Stimulated activated CD4-positive, alpha-beta T cell treated with anti-CD3 and anti-CD28 coated beads, Interleukin-15, amount 100 ng/mL, for 24 hours (primary cell): ENCODE measurements at places on chromosomes 3 and 15.
A peak's percentile ranks its signal among the peaks of the same experiment; 100 is the strongest.

GRCh38 chr3:124669470-124669869, 60.8 kb upstream of the UMPS start:
- no peak for DNase-seq

DNA sequence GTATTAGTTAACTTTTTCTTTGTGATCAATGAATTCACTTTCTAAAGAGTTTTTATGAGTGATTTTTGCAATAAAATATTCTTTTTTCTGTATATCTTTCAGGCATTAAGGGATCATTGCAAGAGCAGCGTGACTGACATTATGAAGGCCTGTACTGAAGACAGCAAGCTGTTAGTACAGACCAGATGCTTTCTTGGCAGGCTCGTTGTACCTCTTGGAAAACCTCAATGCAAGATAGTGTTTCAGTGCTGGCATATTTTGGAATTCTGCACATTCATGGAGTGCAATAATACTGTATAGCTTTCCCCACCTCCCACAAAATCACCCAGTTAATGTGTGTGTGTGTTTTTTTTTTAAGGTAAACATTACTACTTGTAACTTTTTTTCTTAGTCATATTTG, 24.4 kb downstream of the SELENOT start:
- no peak for DNase-seq

- no peak for DNase-seq
Observed at GRCh38 chr3:87370007-87370406, 93.6 kb upstream of the POU1F1 start.

GRCh38 chr15:45199136-45199810, 11.5 kb upstream of the SHF start:
- DNase-seq, result peak; percentile 57

- DNase-seq, result no peak
Observed at GRCh38 chr3:190131329-190131728, 10.6 kb upstream of the P3H2 start.

- no peak for DNase-seq
Observed at GRCh38 chr3:33050071-33050653, 46.8 kb downstream of the GLB1 start.

DNA sequence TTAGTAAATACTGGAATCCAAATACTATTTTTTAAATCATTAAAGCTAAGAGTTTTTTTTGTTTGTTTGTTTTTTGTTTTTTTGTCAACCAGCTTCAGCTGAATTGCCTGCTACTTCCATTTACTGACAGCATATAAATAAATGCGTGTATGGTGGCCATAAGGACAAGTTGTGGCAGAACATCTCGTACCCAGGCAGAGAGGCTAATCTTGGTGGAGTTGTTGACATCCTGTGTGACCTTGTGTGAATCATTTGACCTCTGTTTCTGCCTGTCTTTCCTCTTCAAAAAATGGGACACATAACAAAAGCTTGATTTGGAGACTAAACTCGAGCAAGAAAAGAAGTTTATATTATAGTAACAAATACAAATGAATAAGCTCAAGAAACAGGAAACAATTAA, 734.2 kb downstream of the MCTP2 start:
- no peak for DNase-seq

DNA sequence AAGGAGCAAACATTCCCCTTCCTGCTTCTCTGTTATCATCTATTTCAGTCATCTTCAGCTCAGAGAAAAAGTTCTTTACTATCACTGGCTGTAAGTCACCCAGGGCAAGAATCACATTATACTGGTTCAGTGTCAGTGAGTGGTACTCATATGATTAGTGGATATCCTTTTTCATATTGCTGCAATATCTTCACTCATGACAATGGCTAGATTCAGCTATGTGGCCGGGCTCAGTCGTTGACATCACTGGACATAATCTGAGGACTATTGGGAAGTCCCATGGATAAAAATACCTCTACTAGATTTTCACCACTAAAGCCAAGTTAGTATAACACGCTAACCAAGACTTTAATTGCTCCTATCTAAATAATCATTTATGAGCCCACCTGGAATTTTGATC, 91.3 kb upstream of the UBE2E2 start:
- no peak for DNase-seq

DNA sequence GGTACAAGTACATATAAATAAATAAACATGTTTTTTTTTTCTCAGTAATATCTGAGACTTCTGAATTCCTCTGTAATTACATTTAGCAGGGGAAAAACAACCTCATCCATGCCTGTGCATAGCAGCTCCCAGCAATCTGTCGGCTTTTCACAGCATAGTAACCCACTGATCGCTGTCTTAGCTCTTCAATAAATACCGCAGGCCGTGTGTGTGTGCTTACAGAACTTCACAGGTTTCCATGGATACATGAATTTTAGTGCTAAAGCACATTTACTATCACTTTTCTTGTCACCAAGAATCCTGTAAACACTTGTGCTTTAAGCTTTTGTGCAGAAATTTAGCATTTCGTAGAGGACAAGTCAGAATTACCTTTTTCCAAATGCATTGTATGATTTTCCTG, 4.0 kb upstream of the PLAAT1 start:
- no peak for DNase-seq

GRCh38 chr3:55330355-55330754, 156.8 kb downstream of the WNT5A start:
- no peak for DNase-seq

GRCh38 chr15:31457631-31458526, 131.2 kb downstream of the KLF13 start:
- no peak for DNase-seq

DNA sequence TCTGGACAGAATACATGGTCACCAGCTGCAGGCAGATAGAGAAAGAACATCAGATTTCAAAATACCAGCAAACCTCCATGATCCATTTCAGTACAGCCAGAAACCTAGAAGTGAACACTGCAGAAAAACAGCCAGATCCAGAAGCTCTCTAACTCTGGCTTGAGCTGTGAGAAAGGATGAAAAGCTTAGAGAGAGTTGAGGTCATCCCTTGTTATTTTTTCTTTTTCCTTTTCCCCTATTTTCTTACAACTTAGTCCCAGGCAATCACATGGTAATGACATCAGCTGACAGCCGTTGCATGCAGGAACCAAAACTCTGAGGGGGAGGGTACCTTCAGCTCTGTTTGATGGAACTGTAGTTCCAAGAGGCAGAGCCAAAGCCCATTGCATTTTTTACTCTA, 113.2 kb downstream of the TCF12 start:
- DNase-seq, result no peak

GRCh38 chr3:32951410-32951811, at the start of gene CCR4:
CCR4 (plus strand) TSS chr3:32951644; CDS start chr3:32953423, 1,779 bp downstream.
- peak; percentile 70 for DNase-seq

DNA sequence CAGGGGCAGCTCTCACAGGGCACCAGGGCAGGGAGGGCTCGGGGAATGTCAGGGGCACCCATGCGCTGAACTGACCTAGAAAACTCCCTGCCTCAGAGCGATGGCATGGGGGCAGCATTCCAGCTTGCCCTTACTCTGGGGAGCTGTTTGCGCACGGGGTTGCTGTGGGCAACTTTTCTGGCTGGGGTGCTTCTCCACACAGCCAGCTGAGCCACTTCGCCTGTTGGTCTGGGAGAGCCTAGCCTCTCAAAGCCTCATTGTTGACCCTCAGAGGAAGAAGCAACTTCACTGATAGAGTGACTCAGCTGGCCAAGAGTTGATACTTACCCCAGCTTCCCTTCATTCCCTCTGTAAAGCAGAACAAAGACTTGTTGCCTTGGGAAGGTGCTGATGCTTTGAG, 42.6 kb upstream of the MRPS22 start:
- no peak for DNase-seq

DNA sequence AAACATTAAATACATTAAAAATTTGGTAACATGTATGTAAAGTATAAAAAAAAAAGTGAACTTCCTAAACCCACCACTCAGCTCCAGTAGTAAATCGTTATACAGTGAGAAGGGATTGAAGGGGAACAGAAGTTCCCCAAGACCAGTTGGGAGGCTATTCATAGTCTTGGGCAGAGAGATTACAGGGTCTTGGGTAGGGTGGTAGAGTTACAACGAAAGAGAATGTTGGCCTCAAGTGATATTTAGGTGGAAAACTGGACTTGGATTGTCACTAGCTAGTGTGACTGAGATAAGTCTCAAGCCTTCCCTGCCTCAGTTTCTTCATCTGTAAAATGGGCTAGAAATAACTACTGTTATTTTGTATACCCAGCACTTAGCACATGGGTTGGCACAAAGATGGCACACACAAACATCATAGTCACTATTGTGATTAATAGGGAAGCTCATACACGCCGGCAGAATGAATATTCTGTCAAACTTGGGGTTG, 431 bp upstream of the YEATS2 start:
- no peak for DNase-seq

- no peak for DNase-seq
Observed at GRCh38 chr3:171687064-171687463, 123.2 kb downstream of the PLD1 start.

GRCh38 chr3:177591379-177591778, 394.1 kb upstream of the TBL1XR1 start:
- DNase-seq, result peak; percentile 10

- no peak for DNase-seq
Observed at GRCh38 chr3:40877631-40878463, 321.5 kb upstream of the CTNNB1 start.

DNA sequence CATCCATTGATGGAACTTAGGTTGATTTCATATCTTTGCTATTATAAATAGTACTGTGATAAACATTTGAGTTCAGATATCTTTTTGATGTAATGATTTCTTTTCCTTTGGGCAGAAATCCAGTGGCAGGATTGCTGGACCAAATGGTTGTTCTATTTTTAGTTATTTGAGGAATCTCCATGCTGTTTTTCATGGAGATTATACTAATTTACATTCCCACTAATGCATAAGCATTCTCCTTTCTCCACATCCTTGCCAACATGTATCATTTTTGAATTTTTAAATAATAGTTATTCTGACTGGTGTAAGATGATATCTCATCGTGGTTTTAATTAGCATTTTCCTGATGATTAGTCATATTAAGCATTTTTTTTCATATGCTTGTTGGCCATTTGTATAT, 144.0 kb upstream of the SUCLG2 start:
- DNase-seq, result no peak

- DNase-seq, result no peak
Observed at GRCh38 chr15:38991126-38991525, 426.5 kb upstream of the RASGRP1 start.

- DNase-seq, result no peak
Observed at GRCh38 chr15:73319460-73320245, 49.1 kb downstream of the HCN4 start.
